ENCODE measurements at places on chromosomes 3 and 15.

DNA sequence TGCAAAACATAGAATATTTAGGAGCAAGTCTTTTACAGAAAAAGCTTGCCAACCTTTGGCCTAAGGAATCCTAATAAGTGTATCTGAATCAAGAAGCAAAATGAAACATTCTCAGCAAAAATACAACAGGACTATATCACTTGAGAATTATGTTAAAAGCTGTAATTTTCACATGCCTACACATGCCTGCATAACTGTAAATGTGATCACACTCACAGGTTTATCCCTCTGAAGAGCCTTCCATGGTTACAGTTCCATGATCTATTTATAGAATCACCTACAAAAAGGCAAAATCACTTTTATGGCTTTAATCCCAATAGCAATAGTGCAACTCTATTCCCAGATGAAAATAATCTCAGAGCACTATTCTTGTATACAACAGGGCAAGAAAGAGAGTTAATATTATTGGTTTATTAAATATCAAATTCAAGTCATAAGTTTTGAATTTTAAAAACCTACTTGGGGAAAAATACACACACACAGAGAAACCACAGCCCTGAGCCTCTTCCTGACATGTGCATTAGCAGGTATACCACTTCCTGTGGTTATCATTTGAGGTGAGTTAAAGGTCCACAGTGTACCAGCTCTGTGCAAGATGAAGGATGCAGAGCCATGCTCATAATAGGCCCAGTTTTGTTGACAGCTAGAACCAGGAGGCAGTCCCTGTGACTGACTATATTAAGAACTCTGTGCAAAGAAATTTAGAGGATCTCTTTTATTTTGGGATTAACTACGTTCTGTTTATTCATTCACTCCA lies 252.5 kb upstream of the TGFBR2 start:
- no peak for DNase-seq

DNA sequence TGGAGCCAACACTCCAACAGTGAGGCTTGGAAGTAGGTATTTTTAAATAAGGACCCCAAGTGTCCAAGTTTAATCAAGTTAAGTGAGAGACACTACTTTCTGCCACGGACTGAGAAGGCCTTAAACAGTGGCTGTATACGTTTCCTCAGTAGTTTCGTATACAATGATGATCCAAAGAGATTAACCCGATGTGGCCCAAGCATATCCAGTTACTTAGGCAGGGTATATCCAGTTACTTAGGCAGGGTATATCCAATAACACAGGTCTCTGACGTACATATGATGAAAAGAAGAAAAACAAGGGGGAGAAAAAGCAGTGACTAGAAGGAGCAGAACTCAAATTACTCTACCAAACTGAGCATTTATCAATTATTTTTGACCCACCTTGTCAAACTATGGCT lies 591.4 kb downstream of the FOXP1 start:
- no peak for DNase-seq

GRCh38 chr3:184467171-184467570 lies 87.3 kb downstream of the CHRD start:
- no peak for DNase-seq

DNA sequence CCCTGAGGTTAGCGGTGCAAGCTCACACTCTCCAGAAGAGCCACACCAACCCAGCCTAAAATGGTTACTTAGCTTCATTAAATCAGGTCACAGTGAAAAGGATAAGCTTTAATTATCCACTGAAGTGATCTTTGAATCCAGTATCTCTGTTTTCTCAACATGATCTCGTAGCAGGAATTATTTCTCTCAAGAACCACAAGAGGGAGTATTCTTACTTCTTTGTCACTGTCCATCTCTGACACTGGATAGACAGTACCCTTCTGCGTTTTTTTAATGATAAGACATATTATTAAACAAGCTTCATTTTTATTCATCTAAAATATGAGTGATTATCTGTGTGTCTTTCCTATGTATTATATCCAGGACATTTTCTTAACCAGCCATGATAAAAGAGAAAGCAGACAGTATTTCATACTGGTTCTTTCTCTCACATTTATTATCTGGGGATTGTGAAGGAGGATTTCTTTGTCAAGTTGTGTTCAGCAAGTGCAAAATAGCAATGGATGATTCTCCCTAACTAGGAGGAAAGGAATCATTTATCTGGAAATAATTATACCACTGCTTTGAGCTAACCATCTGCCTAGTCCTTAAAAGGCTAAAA lies 105.4 kb upstream of the CCDC54 start:
- DNase-seq: peak; percentile 60

DNA sequence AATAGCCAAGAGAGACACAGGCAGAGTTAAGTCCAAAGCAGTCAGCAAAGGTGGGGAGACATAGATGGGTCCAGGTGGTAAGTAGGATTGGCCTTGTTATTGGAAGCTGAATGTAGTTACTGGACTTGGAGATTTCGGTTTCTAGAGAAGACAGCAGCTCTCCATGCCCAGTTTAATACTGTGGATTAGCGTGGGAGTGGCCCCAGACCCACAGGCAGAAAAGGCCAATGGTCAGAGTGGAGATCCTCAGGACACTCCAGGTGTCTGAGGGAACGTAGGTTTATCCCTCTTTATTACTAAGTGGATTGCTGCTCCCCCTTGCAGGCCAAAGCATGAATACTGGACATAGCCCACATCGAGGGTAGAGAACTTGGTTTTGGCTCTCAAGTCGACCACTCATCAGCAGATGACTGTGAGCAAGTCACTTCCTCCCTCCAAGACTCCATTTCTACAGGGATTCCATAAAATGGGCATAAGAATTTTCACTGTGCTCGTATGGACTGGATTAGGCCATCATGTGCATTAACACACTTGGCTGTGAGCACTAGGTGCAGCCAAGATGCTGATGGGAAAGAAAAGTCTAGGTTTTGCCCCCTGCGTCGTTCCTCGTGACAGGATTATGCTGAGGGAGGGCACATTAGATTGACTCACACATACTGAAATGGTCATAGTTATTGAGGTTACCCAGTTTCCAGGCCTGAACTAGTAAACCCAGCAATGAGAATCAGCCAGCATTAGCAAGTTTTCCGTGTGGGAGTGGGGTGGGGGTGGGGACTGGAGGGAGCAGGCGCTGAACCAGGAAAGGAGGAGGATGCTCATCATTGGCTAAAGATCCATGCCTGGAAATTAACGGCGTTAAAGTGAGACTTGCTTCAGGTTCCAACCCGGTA lies 225.2 kb upstream of the TPRG1 start:
- DNase-seq: no peak

DNA sequence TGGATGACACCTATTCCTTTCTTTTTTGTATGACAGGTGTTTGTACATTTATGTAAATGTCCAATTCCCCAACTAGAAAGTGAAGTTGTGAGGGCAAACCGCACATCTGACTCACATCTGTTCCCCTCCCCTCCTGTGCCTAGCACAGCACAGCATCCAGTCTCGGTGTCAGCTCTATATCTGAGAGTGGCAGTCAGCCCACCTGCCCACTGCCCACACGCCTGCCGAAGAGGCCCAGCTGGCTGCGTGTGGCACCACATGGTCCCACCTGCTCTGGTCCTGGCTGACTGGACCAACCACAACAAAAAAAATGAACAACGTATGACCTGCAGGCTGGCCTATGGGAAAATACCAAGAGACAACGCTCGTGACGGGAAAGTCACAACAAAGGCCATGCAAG lies 62.8 kb downstream of the XXYLT1 start:
- no peak for DNase-seq

- peak; percentile 56 for DNase-seq
Observed at GRCh38 chr3:184229394-184230080, at the start of gene VWA5B2. TSS of gene VWA5B2 (plus strand) at chr3:184229585. CDS start at chr3:184230529, 944 bp downstream.

GRCh38 chr3:101243285-101244211 lies 76.8 kb downstream of the IMPG2 start:
- no peak for DNase-seq

DNA sequence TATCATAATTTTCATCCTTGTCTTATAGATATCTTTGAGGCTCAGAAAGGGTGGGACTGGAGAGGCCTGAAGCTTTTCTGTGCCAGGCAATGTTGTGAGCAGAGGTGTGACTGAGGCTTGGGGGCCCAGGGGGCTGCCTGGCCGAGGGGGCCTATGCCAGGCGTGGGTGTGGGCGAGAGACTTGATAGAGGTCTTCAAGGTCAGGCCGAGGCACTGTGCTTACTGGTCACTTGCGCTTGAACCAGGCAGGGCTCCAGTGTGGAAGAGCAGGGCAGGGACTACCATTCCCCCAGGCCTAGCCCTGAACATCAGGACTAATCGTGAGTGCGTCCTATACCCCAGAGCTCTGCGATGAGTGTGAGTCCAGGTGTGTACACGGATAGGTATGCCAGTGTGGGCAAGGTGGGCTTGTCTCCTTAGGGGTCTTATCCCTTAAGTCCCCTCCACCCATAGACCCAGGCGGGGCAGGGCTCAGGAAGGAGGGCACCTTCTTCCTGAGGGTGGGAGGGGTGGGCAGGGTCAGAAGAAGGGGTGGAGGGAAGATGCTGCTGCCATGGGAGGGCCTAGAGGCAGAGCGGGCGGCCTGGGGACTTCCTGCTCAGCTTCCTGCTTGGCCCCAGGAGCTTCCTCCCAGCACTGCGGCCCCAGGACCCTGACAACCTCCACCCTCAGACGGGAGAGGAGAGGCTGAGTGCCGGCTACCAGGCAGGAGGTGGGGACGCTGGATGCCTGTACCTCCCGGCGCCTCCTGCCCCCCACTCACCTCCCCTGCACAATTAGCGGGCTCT lies 84.7 kb downstream of the LINGO1 start:
- DNase-seq: no peak

DNA sequence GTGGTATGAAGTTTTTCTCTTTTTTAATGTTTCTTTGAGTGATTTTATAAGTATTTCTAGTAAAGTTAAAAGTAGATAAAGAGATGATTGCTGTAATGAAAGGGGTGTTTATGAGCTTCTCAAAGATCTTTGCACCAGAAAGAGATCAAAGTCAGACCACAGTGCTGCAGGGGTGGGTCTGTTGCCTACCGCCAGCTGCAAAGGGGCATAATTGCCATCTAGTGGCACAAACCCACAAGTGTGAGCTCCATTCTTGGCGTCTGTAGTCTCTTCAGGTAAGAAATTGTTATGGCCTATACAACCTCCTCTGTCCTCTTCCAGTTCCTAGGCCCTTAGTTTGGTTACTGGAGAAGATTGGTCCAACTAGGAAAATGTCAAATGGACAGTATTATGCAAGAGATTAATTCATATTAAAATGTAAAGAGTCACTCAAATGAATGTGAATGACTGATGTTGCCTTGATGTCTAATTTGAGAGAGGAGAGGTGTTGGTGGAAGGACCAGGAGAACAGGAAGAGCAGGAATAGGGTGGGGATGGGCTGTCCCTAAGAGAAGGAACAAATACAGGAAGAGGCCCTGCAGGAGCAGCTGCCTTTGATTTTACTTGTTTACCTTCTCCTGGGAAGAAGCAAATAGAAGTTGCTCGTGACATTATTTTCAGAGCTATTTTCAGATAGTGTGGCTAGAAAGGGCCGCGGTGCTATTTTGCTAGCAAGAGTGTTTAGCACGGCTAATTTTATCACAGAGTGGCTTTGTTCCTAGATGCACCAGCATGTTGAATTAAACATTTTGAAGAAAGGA lies 53.0 kb upstream of the GSK3B start:
- DNase-seq: no peak

DNA sequence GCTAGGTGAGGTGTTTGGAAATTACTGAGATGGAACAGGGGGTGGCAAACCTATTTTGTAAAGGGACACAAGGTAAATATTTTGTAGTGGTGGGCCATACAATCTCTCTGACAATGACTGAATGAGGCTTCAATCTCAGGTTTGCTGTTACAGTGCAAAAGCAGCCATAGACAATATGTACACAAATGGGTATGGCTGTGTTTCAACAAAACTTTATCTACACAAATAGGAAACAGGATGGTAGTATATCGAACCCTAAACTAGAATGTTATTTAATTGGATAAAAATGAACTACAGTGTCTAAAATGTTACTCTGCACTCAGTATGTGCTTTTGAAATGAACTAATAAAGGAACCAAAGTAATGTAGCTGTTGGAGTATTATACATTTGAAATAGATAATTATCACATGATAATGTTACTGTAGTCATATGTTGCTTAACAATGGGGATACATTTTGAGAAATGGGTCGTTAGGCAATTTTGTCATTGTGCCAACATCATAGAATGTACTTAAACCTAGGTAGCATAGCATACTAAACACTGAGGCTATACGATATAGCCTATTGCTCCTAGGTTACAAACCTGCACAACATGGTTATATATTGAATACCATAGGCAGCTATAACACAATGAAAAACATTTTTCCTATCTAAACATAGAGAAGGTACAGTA lies 495.2 kb upstream of the TBL1XR1 start:
- DNase-seq: no peak

- no peak for DNase-seq
Observed at GRCh38 chr15:63944681-63944955, 101.7 kb downstream of the DAPK2 start.

- no peak for DNase-seq
Observed at GRCh38 chr15:78251136-78251535, 13.2 kb upstream of the DNAJA4 start.

DNA sequence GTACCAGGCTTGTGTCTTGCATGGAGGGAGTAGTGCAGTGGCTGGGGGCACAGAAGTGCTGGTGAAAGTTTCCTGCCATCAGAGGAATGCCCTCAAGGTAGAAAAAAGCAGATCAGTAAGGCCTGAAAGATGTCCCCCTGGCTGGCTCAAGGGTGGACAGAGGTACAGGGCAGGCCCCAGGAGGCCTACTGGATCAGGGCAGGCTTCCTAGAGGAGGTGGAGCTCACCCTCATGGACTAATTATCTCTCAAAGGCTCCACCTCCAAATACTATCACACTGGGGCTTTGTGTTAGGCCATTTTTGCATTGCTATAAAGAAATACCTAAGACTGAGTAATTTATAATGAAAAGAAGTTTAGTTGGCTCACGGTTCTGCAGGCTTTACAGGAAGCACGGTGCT lies 7.8 kb downstream of the SPSB4 start:
- no peak for DNase-seq

GRCh38 chr3:123803521-123803920 lies 80.6 kb downstream of the MYLK start:
- DNase-seq: no peak

- DNase-seq: peak; percentile 92
Observed at GRCh38 chr3:177977381-177978158, 558.7 kb upstream of the KCNMB2 start.

- DNase-seq: no peak
Observed at GRCh38 chr15:45331972-45332371, 46.4 kb downstream of the GATM start.

DNA sequence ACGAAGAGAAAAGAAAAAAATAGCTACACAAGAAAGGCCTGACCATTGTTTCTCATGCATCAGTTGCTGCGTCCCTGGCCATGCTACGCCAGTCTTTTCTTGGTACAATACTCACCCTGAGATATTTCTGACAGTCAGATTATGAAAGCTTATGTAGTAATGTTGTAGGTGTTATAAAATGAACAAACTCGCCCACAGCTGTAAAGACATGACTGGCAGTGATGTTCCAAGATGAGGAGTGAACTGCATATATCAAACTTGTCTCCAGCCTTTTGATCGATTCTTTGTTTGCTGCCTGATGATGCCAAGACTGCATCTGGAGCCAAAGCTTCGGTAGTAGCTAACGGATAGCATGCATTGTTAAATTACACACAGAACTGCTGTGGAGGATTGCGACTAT lies 822.7 kb downstream of the TUSC7 start:
- DNase-seq: no peak

GRCh38 chr3:60202052-60202726 lies 1049.1 kb downstream of the FHIT start:
- DNase-seq: no peak

GRCh38 chr3:97952280-97952679 lies 20.0 kb downstream of the RIOX2 start:
- peak; percentile 92 for DNase-seq

GRCh38 chr3:37520907-37521341 lies 340.8 kb upstream of the CTDSPL start:
- no peak for DNase-seq

- no peak for DNase-seq
Observed at GRCh38 chr3:40465456-40465855, 8.3 kb downstream of the RPL14 start.
